ENCODE measurements at places on chromosomes 5 and 9. TPM values are rescaled to one million over a fixed set of nuclear protein-coding genes. Genes with fewer than 3 reads are reported as not detected.
A peak's percentile ranks its signal among the peaks of the same experiment; 100 is the strongest.

Gene ITGA2
- polyA plus RNA-seq, result 16.1 TPM

GRCh38 chr5:67925511-67925910 is 290.0 kb upstream of the PIK3R1 start:
- H3K36me3 ChIP-seq, result no peaks in the 10 kb centered on the region
- no peak overlapping the region for H3K4me3 ChIP-seq
- H3K27ac ChIP-seq, result no peak overlapping the region
- no peaks in the 10 kb centered on the region for H3K4me1 ChIP-seq
- no peak for DNase-seq

Gene PNPLA7
- polyA plus RNA-seq, result 0.79 TPM

GRCh38 chr5:125372694-125373631 is 626.5 kb upstream of the ZNF608 start:
- no peak overlapping the region for H3K4me3 ChIP-seq
- no peaks in the 10 kb centered on the region for H3K27me3 ChIP-seq
- peak; percentile 31 for DNase-seq
- H3K4me1 ChIP-seq, result peaks cover 2% of the 10 kb centered on the region
- no peaks in the 10 kb centered on the region for H3K36me3 ChIP-seq

DNA sequence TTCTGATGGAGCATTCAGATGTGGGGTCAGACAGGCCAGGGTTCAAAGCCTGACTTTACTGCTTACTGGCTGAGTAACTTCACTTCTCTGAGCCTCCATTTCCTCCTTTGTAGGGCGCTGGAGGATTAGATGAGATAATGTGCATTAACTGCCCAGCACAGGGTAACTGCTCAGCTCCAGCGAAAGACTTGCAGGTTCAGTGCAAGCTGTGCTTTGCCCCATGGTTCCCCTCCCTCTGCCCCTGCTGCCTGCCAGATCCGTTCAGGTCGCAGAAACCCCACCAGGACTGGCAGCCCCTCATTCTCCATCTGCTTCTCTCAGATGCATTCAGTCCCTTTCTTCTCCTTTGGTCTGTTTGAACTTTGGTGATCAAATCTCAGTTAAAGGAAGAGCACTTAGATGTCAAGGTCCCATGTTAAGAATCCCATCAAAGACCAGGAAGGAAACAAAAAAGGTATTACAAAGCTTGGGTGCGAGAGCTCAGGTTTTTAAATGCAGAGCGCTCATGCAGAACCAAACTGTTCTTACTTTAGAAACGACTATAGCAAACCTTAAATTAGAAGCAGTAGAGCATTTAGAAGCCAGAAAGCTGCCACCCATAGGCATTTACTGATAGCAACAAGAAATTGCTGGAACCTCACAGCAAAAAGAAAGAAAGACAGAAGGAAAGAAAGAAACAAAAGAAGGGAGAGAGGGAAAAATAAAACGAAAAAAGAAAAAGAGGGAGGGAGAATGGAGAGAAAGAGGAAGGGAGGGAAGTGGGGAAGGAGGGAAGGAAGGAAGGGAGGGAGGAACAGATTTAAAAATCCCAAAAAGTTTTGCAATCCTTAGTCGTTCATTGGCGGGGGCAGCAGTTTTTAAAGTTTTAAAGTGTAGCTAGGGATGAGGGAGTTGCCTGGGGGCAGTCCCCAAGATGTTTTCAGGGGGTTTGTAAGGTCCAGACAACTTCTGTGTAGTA is 23.5 kb downstream of the AFAP1L1 start:
- no peaks in the 10 kb centered on the region for H3K36me3 ChIP-seq
- H3K4me1 ChIP-seq, result peaks cover 21% of the 10 kb centered on the region
- no peak overlapping the region for H3K4me3 ChIP-seq

DNA sequence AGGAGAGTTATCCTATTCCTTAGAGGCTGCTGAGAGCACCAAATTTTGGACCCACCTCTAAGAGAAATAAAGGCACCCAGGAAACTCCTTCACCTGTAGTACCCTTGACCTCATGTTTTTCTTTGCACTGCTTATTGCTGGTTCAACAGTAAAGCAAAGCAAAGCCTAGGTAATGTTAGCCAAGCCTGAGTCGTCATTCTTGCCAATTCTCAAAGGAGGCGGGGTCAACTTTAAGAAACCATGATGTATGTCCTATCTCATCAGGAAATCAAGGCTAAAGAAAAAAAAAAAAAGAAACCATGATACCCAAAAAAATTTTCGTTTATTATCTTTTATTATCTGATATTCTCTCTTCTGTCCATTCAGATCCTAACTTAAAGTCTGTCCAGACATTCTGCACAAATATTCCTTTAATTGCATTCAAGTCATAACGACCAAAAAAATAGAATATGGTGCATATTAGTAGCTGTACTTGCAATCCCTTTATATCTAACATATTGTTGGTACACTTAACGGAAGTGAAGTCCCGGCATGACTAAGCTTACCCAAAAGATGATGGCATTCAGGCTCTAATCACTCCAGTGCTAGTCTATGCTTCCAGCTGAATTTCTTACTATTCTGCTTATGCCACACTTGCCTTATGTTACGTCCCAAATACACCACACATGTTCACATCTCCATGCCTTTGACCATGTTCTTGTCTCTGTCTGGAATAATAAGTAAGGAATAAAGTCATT is 1.8 kb downstream of the AUH start:
- DNase-seq, result no peak
- H3K27ac ChIP-seq, result no peak overlapping the region
- H3K36me3 ChIP-seq, result no peaks in the 10 kb centered on the region
- no peaks in the 10 kb centered on the region for H3K27me3 ChIP-seq
- H3K4me3 ChIP-seq, result no peak overlapping the region

GRCh38 chr9:94725293-94725692 is 1.2 kb upstream of the AOPEP start:
- no peak overlapping the region for H3K4me3 ChIP-seq
- H3K27ac ChIP-seq, result no peak overlapping the region
- H3K27me3 ChIP-seq, result no peaks in the 10 kb centered on the region
- H3K4me1 ChIP-seq, result peaks cover 10% of the 10 kb centered on the region
- H3K36me3 ChIP-seq, result peaks cover 3% of the 10 kb centered on the region
- DNase-seq, result no peak

- H3K4me1 ChIP-seq, result no peaks in the 10 kb centered on the region
- no peak overlapping the region for H3K27ac ChIP-seq
- peaks cover 11% of the 10 kb centered on the region for H3K27me3 ChIP-seq
- DNase-seq, result no peak
Measured at GRCh38 chr5:38286002-38286401, 27.6 kb downstream of the EGFLAM start.

GRCh38 chr9:93354451-93354850 is 97.0 kb upstream of the FAM120A start:
- H3K36me3 ChIP-seq, result no peaks in the 10 kb centered on the region
- no peak overlapping the region for H3K4me3 ChIP-seq
- no peak for DNase-seq
- H3K4me1 ChIP-seq, result no peaks in the 10 kb centered on the region
- no peaks in the 10 kb centered on the region for H3K27me3 ChIP-seq

DNA sequence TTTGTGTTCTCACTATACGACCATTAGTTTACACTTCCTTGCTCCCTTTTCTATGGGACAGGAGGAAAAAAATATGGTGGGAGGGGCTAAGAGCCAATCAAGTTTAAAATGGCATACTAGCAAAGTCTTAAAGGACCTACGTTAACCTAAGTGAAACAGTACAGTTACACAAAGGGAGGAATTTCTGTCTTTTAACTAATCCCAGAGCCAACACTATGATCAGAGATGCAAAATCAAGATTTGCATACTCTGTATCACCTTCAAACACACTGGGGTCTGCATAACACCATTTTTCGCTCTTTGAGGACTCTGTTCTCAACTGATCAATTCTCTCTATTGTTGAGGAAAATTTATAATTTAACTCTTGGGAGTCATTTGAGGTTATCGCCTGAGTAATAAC is 49.8 kb downstream of the ALDH1A1 start:
- H3K4me3 ChIP-seq, result no peak overlapping the region
- no peak for DNase-seq
- no peak overlapping the region for H3K27ac ChIP-seq

GRCh38 chr9:130672933-130673615 is 8.7 kb downstream of the PRDM12 start:
- no peak for DNase-seq
- H3K4me3 ChIP-seq, result no peak overlapping the region
- no peaks in the 10 kb centered on the region for H3K4me1 ChIP-seq

DNA sequence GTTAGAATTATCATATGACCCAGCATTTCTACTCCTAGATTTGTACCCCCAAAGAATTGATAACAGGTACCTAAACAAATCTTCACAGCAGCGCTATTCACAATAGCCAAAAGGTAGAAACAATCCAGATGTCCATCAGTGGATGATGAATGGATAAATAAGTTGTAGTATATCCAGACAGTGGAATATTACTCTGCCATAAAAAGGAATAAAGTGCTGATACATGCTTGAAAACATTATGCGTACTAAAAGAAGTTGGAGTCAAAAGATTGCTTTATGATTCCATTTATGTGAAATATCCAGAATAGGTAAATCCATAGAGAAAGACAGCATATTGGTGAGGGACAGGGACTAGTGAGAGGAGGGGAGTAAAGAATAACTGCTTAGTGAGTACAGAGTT is 26.0 kb downstream of the MTREX start:
- no peak overlapping the region for H3K4me3 ChIP-seq
- peaks cover 17% of the 10 kb centered on the region for H3K36me3 ChIP-seq
- DNase-seq, result no peak
- H3K27ac ChIP-seq, result no peak overlapping the region

Gene GAPT
- 20.5 TPM for polyA plus RNA-seq

- no peak overlapping the region for H3K4me3 ChIP-seq
- H3K36me3 ChIP-seq, result peaks cover 3% of the 10 kb centered on the region
- DNase-seq, result no peak
- no peaks in the 10 kb centered on the region for H3K27me3 ChIP-seq
- no peaks in the 10 kb centered on the region for H3K4me1 ChIP-seq
Measured at GRCh38 chr9:124688238-124688904, 82.7 kb downstream of the NR6A1 start.

- DNase-seq, result no peak
- no peaks in the 10 kb centered on the region for H3K4me1 ChIP-seq
- H3K27me3 ChIP-seq, result no peaks in the 10 kb centered on the region
Measured at GRCh38 chr5:103690676-103691075, 128.1 kb upstream of the NUDT12 start.

Gene FLT4
- polyA plus RNA-seq, result 12.6 TPM

Gene B4GALT1
- 130 TPM for polyA plus RNA-seq

DNA sequence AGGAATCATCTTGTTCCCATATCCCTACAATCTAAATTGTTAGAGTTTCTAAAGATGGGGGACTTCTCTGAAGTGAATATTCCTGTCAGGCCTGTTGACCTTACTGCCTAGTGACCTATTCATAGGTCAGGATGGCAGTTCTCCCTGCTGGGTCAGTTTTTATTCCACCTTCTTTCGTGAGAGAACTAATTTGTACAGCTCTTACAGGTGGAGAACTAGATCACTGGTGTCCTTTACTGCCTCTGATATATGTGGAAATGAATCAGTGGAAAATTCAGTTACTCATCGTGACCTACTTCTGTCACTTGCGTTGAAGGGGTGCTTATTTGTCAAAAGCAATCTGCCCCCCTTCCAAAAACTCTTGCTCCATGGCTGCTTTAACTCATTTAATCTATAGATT is 164.9 kb downstream of the CD180 start:
- no peak overlapping the region for H3K4me3 ChIP-seq
- no peak for DNase-seq
- H3K27ac ChIP-seq, result peak overlapping the region; percentile 79
- H3K27me3 ChIP-seq, result no peaks in the 10 kb centered on the region
- peaks cover 87% of the 10 kb centered on the region for H3K4me1 ChIP-seq
- H3K36me3 ChIP-seq, result no peaks in the 10 kb centered on the region

Gene SPACA9
- polyA plus RNA-seq, result 10.5 TPM

DNA sequence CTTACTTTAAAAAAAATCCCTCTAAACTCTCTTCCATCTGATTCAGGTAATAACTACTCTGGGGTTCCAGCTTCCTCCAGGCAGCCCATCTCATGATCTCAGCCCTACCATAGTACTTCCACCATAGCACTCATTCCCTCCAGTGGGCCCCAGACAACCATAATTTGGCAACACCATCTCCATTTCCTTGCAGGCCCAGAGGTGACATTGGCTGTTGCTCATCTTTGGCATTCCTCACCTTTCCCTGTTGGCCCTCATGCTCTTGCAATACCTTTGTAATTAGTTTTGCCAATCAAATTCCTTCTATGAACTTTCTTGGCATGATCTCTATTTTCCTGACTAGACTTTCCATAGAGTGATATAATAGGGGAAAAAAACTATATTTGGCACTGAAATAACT is 60.1 kb downstream of the TAF11L14 start:
- H3K36me3 ChIP-seq, result no peaks in the 10 kb centered on the region
- DNase-seq, result no peak

DNA sequence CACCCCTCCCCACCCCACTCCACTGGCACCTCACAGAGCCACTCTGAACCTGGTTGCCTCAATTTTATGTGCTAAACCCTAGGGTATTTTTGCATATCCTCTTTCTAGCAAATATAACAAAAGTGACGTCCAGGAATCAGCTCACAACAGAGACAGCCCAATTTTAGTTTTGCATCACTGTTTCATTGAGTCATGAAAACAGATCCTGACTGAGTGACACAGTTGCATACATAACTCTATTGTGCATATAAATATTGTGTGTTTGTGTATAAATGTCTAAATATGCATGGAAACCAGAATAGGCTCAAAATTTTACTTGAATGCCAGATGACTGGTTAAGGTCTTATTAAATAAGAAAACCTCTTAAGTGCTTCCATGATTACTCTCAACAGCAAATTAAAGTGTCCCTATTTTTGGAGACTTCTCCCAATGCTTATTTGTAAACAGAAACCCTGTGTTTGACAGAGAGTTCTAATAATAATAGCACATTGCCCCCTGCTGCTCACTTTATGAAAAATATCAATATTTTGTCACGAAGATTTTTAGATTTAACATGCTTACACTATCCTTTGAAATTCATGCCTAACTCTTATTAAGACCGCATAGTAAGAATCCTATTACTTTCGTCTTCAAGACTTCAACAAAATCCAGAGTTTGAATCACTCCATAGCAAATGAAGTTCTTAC is 75.5 kb upstream of the PRRC1 start:
- no peak overlapping the region for H3K4me3 ChIP-seq
- H3K36me3 ChIP-seq, result no peaks in the 10 kb centered on the region
- H3K27ac ChIP-seq, result no peak overlapping the region
- no peaks in the 10 kb centered on the region for H3K4me1 ChIP-seq
- H3K27me3 ChIP-seq, result no peaks in the 10 kb centered on the region

DNA sequence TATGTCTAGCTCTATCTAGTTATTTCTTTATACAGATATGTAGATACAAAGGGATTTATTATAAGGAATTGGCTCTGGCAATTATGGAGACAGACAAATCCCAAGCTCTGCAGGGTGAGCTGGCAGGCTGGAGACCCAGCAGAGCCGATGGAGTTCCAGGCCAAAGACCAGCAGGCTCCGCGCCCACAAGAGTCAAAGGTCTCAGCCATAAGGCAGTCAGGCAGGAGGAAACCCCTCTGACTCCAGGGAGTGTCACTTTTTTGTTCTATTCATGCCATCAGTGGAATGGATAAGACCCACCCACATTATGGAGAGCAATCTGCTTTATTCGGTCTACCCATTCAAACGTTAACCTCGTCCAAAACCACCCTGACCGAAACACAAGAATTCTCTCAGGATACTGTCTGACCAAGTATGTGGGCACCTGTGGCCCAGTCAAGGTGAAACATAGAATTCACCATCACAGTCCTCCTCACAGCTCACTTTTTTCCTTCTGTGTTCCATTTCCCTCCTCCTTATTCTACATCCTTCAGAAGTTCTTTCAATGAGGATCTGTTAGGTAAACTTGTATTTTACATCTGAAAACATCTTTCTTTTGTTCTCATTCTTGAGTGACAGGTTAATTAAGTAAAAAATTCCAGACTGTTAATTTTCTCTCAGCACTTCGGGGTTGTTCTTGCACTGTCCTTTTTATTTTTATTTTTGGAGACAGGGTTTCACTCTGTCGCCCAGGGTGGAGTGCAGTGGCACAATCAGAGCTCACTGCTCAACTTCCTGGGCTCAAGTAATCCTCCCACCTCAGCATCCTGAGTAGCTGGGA is 21.2 kb downstream of the RNF130 start:
- no peak overlapping the region for H3K4me3 ChIP-seq
- H3K4me1 ChIP-seq, result peaks cover 4% of the 10 kb centered on the region
- no peaks in the 10 kb centered on the region for H3K36me3 ChIP-seq
